ENCODE measurements at places on chromosomes 1 and 21.

- peak; percentile 1 for DNase-seq
- H3K4me1 ChIP-seq: peaks cover 14% of the 10 kb centered on the region
- H3K36me3 ChIP-seq: no peaks in the 10 kb centered on the region
- no peak overlapping the region for H3K4me3 ChIP-seq
- H3K27ac ChIP-seq: no peak overlapping the region
These were observed 82.5 kb downstream of the ST3GAL3 start for GRCh38 chr1:43789604-43790550.

DNA sequence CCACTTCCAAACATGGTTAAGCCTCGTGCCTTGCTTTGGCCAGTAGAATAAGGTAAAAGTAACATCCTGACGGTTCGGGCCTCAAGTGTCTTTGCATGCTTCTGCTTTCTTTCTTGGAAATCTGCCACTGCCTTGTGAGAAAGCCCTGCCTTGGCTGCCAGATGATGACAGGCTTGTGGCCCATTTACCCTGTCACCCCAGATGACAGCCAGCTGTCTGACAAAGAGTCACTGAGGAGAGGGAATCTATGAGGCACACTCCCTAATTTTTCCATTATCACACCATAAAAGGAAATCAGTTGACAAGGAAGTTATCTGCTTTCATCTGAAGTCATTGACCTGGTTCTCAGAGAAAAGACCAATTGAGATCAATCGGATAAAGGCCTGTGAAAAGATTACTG, 199.8 kb downstream of the USH2A start:
- DNase-seq: no peak
- no peaks in the 10 kb centered on the region for H3K36me3 ChIP-seq
- H3K4me3 ChIP-seq: no peak overlapping the region
- H3K27ac ChIP-seq: no peak overlapping the region

GRCh38 chr1:183830389-183830788, 25.5 kb downstream of the RGL1 start:
- no peak for DNase-seq
- H3K4me1 ChIP-seq: no peaks in the 10 kb centered on the region
- H3K4me3 ChIP-seq: no peak overlapping the region
- no peaks in the 10 kb centered on the region for H3K36me3 ChIP-seq
- H3K27ac ChIP-seq: no peak overlapping the region
- no peaks in the 10 kb centered on the region for H3K27me3 ChIP-seq

DNA sequence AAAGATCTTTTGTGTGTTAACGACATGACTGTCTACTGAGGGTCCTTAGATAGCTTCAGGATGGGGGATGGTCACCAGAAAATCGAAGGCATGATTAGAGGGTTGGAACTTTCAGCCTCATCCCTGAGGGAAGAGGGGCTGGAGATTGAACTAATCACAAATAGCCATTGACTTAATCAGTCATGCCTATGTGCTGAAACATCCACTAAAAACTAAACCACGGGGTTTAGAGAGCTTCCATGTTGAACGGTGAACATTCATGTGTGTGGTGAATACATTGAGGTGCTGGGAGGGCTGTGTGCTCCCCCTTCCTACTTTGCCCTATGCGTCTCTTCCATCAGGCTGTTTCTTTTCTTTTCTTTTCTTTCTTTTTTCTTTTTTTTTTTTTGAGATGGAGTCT, 17.0 kb downstream of the RBP7 start:
- no peaks in the 10 kb centered on the region for H3K4me1 ChIP-seq
- no peak overlapping the region for H3K4me3 ChIP-seq
- no peaks in the 10 kb centered on the region for H3K36me3 ChIP-seq
- DNase-seq: no peak
- H3K27ac ChIP-seq: no peak overlapping the region

GRCh38 chr1:22880174-22880601, 92.5 kb downstream of the LACTBL1 start:
- H3K36me3 ChIP-seq: no peaks in the 10 kb centered on the region
- no peak overlapping the region for H3K27ac ChIP-seq
- no peak overlapping the region for H3K4me3 ChIP-seq
- peaks cover 7% of the 10 kb centered on the region for H3K4me1 ChIP-seq

- no peak for DNase-seq
- no peak overlapping the region for H3K4me3 ChIP-seq
- H3K27ac ChIP-seq: no peak overlapping the region
These were observed 187.9 kb downstream of the DAB1 start for GRCh38 chr1:57235730-57236510.

DNA sequence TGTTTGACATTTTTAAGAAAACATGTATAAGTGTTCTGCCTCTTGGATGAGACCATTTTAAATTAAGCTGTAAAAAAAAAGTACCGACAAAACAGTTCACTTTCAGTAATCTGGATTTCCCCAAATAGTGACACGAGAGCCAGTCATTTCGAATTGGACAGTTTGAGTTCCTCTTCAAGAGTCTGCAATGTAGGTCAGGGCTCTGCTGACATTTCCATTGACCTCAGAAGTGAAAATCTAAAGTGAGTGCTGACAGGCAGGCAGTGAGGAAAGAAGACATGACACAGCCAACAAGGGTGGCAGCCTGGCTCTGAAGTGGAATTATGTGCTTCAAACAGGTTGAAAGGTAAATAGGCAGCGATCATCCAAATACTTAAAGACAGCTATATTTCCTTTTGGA, at the start of gene IL23R:
TSS of gene IL23R (plus strand) at position 259 of the 400 bp plus-strand sequence. CDS start 1,667 bp downstream, outside the sequence.
- no peaks in the 10 kb centered on the region for H3K27me3 ChIP-seq
- no peak within 1 kb of the TSS for H3K27ac ChIP-seq
- no peak within 1 kb of the TSS for H3K4me3 ChIP-seq
- peaks cover 20% of the 10 kb centered on the region for H3K4me1 ChIP-seq
- DNase-seq: peak; percentile 10

- no peaks in the 10 kb centered on the region for H3K36me3 ChIP-seq
- no peak for DNase-seq
- H3K4me1 ChIP-seq: peaks cover 28% of the 10 kb centered on the region
- no peak overlapping the region for H3K27ac ChIP-seq
- H3K4me3 ChIP-seq: no peak overlapping the region
- no peaks in the 10 kb centered on the region for H3K27me3 ChIP-seq
These were observed 53.9 kb downstream of the GALNT2 start for GRCh38 chr1:230120921-230121381.

GRCh38 chr1:30801771-30802198, 44.2 kb upstream of the LAPTM5 start:
- no peak overlapping the region for H3K4me3 ChIP-seq
- peaks cover 12% of the 10 kb centered on the region for H3K27me3 ChIP-seq
- no peaks in the 10 kb centered on the region for H3K4me1 ChIP-seq
- H3K27ac ChIP-seq: no peak overlapping the region
- H3K36me3 ChIP-seq: no peaks in the 10 kb centered on the region

GRCh38 chr1:214496126-214496525, 55.3 kb downstream of the PTPN14 start:
- no peaks in the 10 kb centered on the region for H3K27me3 ChIP-seq
- no peak overlapping the region for H3K27ac ChIP-seq
- no peak for DNase-seq
- no peaks in the 10 kb centered on the region for H3K4me1 ChIP-seq
- H3K36me3 ChIP-seq: no peaks in the 10 kb centered on the region

DNA sequence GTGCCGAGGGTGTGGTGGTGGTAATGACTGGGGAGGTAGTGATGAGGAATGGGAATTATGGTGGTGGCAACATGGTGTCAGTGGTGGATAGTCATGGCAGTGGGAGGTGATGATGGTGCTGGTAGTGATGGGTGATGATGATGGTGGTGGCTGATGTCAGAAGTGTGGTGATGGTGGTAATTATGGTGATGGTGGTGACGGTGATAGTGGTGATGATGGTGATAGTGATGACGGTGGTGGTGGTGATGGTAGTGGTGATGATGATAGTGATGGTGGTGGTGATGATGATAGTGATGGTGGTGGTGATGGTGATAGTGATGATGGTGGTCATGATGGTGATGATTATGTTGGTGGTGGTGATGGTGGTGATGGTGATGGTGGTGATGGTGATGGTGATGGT, 162.8 kb downstream of the NPHP4 start:
- no peak overlapping the region for H3K27ac ChIP-seq
- H3K36me3 ChIP-seq: no peaks in the 10 kb centered on the region
- DNase-seq: no peak
- no peaks in the 10 kb centered on the region for H3K4me1 ChIP-seq
- H3K4me3 ChIP-seq: no peak overlapping the region
- H3K27me3 ChIP-seq: no peaks in the 10 kb centered on the region

DNA sequence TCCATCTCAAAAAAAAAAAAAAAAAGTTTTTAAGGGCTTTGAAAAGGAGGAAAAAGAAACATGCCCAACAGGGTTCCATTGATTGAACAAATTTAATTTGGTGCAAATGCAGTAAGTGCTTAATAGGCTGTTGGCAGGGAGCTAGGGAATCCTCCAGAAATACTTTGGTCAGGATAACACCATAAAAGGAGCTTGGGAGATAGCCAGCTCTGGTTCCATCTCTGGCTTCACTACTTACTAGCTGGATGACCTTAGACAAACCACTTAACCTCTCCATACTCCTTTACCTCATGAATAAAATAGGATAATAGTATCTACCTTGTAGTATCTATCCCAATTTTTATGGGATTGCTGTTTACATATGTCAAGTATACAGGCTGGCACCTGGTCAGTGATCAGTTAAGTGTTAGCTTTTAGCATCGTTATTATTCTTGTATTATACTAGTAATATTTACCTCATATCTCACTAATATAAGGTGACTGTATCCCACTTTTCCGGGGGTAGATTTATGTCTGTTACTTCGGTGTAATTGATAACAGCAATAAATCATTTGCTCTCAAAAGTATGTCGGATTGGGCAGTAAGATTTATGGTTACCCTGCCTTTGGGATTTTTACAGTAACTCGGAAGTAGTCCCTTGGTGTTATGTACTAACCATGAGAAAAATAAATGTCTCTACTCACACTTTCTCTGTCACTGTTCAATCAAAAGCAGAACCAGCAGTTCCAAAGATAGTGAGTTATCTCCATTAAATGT, 36.4 kb downstream of the BTG3 start:
- DNase-seq: no peak
- no peaks in the 10 kb centered on the region for H3K27me3 ChIP-seq
- no peaks in the 10 kb centered on the region for H3K36me3 ChIP-seq
- H3K4me3 ChIP-seq: no peak overlapping the region
- H3K4me1 ChIP-seq: no peaks in the 10 kb centered on the region

DNA sequence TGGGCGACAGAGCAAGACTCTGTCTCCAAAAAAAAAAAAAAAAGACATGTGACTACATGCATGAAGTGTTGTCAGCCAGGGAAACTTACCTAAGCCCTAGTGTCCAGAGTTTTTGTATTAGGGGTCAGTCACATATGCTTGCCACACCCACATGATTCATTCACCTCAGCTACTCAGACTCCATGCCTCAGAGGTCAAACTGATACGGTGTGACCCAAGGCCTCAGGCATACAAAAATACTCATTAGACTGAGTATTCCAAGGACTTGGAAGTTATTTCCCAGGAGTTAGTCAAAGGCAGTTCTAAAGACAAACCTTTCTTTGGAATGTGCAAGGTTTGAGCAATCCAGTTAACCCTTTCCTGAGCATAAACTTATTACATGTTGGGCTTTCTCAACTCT, 6.3 kb upstream of the TRIM33 start:
- H3K4me1 ChIP-seq: peaks cover 3% of the 10 kb centered on the region
- no peaks in the 10 kb centered on the region for H3K27me3 ChIP-seq
- no peak overlapping the region for H3K4me3 ChIP-seq
- no peak for DNase-seq

GRCh38 chr1:4986306-4986705, 331.9 kb downstream of the AJAP1 start:
- H3K27me3 ChIP-seq: no peaks in the 10 kb centered on the region
- no peaks in the 10 kb centered on the region for H3K36me3 ChIP-seq
- no peak overlapping the region for H3K27ac ChIP-seq
- no peak for DNase-seq

GRCh38 chr1:204592246-204592948, 76.2 kb downstream of the MDM4 start:
- H3K36me3 ChIP-seq: no peaks in the 10 kb centered on the region
- H3K4me1 ChIP-seq: no peaks in the 10 kb centered on the region
- DNase-seq: no peak
- no peak overlapping the region for H3K4me3 ChIP-seq
- H3K27ac ChIP-seq: no peak overlapping the region

DNA sequence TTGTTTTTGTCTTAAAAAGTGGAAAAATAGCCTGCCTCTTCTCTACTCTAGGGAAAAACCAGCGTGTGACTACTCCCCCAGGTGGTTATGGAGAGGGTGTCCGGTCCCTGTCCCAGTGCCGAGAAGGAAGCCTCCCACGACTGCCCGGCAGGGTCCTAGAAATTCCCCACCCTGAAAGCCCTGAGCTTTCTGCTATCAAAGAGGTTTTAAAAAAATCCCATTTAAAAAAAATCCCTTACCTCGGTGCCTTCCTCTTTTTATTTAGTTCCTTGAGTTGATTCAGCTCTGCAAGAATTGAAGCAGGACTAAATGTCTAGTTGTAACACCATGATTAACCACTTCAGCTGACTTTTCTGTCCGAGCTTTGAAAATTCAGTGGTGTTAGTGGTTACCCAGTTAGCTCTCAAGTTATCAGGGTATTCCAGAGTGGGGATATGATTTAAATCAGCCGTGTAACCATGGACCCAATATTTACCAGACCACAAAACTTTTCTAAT, 35.0 kb upstream of the TDRD10 start:
- no peak overlapping the region for H3K4me3 ChIP-seq
- H3K4me1 ChIP-seq: peaks cover 57% of the 10 kb centered on the region
- DNase-seq: no peak
- H3K36me3 ChIP-seq: no peaks in the 10 kb centered on the region
- no peak overlapping the region for H3K27ac ChIP-seq

- no peak overlapping the region for H3K27ac ChIP-seq
- no peak for DNase-seq
- no peaks in the 10 kb centered on the region for H3K36me3 ChIP-seq
- no peak overlapping the region for H3K4me3 ChIP-seq
These were observed 35.0 kb downstream of the ENAH start for GRCh38 chr1:225617956-225618355.

- H3K4me1 ChIP-seq: peaks cover 51% of the 10 kb centered on the region
- no peaks in the 10 kb centered on the region for H3K27me3 ChIP-seq
- no peak for DNase-seq
- no peak overlapping the region for H3K27ac ChIP-seq
- H3K36me3 ChIP-seq: no peaks in the 10 kb centered on the region
- H3K4me3 ChIP-seq: no peak overlapping the region
These were observed 13.7 kb downstream of the WASF2 start for GRCh38 chr1:27476237-27476636.

GRCh38 chr1:40264354-40264781, 6.3 kb downstream of the ZMPSTE24 start:
- no peak overlapping the region for H3K4me3 ChIP-seq
- H3K27ac ChIP-seq: no peak overlapping the region
- peaks cover 11% of the 10 kb centered on the region for H3K4me1 ChIP-seq
- H3K36me3 ChIP-seq: peaks cover 44% of the 10 kb centered on the region
- no peak for DNase-seq

- peaks cover 35% of the 10 kb centered on the region for H3K4me1 ChIP-seq
- no peak overlapping the region for H3K4me3 ChIP-seq
- no peaks in the 10 kb centered on the region for H3K27me3 ChIP-seq
- no peak for DNase-seq
- H3K27ac ChIP-seq: no peak overlapping the region
These were observed 43.4 kb downstream of the WASF2 start for GRCh38 chr1:27446496-27447020.

Data from CD8-positive, alpha-beta memory T cell (primary cell).